ENCODE measurements at places on chromosomes 7 and 10. TPM values are rescaled to one million over a fixed set of nuclear protein-coding genes. Genes with fewer than 3 reads are reported as not detected.

DNA sequence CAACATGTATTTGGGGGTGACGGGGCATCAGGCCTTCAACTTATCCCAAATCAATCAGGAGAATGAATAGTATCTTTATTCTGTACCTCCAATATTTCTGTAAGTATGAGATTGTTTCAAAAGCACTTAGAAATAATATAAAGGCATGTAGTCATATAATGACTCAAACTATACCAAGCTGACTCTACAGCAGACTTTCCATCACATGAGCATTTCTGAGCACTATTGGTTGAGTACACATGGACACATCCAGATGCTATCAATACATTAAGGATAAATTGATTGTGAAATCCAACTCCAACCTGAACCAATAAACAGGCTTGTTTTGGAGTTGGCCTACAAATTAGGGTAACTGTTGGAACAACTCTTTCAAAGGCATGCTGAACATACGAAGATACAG is 229.4 kb downstream of the SFMBT2 start:
- DNase-seq: no peak

- DNase-seq: no peak
Observed at GRCh38 chr7:122790132-122790531, 87.4 kb upstream of the RNF148 start.

DNA sequence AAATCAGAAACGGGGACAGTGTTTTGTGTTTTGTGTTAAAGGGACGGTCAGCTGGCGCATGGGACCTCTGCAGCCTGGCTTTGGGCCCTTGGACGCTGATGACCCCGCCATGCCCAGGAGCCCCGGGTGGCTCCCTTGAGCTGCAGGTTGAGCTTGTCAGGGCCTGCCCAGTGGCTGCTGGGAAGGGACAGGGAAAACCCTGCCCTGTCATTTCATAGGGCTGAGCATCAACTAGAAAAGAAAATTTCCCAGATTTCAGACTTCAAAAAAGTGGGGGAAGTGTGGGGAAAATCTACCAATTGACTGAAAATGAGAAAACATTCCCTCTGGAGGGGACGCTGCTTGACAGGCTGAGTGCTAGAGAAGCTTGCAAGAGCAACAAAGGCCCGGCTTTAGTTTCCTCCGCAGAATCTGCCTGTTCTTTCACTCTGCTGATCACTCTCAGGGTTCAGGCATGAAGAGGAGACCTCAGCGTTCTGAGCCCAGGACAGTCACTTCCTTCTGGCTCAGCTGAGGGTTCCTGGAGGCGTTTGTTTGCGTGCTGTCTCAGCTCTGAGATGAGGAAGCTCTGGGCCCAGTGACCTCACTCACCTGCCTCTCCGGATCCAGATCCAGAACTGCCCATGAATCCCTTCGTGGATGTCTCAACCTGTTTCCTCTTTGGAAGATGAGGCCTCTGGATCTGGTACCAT is 18.6 kb upstream of the DNAJB6 start:
- no peak for DNase-seq

DNA sequence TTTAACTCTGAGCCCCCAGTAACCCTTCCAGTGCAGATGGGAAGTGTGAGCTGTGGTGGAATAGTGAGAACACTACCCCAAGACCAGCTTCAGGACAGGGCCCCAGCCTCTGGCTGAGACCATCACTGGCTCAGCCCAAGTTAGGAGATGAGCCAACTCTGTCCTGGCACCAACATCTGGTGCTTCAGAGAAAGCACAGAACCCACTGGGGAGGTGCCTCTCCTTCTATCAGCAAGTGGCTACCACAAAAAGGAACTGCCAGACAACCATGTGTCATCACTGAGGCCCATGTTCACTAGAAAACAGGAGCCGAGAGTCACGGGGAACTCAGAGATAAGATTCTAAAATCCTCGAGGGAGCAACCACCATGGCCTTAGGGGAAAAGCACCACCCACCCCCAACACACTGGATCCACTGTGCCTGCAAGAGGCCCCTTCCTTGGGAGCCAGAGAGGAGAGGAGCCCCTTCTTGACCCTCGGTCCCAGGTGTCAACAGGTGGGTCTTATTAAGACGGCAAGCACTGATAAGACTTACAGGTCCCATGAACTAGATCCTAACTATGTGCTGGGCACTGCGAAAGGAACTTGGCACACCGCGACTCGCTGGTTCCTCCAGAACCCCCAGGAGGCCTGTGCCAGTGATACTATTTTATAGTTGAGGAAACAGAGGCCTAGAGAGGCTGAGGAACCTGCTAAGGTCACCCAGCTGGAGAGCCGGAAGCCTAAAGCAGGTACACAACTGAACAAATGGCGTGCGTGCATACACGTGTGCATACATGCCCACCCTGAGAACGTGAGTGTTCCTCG is 102.7 kb downstream of the FAM53B start:
- DNase-seq: peak; percentile 26

GRCh38 chr10:104054430-104054829 is 31.2 kb downstream of the COL17A1 start:
- no peak for DNase-seq

DNA sequence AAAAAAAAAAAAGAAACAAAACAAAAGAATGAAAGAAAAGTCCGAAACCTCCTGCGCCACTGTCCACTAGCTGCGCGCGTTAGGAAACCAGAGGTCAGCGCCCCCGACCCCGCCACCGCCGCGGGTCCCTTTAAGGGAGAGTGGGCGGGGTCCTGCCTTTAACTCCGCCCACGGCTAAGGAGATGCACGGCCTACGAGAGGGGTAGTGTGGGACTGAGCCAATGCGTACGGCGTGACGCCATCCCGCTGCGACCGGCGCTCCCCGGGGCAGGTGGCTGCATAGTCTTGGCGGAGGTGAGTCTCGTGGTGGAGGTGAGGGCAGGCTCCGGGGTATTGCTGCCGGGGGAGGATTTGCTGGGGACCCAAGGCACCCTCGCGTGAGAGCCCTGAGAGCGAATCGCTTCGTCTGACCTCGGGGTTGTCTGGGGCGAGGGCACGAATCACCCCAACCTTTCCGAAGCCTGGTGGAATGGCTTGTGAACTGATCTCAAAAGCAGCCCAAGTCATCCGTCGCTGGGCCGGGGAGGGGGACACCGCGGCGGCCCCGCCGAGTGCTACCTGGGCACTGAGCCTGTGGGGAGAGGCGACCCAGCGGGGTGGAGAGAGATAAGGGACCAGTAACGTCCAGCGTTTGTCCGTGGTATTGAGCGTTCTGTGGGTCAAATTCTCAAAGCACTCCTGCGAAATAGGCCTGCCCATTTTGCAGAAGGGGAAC is at the start of gene MRPS17:
Gene MRPS17 (plus strand): TSS at position 241 of the 715 bp plus-strand sequence. CDS start 1,319 bp downstream, outside the sequence.
- DNase-seq: peak; percentile 97

DNA sequence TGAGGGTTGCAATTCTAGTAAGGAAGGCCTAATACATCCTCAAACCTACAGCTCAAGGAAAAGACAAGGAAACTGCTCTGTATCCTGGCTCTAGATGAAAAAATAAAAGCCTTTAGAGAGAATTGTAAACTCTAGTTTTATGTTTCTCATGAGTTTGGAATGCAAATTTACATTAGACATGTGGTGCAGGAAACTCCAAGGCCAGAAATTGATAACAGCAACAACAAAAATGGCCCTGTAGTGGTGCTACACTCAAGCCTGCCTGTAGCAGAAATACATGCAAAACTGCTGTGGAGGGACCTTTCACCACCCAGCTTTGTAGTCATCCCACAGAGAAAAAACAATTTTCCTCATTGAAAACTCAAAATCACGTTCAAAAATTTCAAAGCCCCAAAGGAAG is 546.7 kb upstream of the LRRN3 start:
- no peak for DNase-seq

GRCh38 chr10:31751051-31751737 is 177.4 kb downstream of the ARHGAP12 start:
- no peak for DNase-seq

- DNase-seq: no peak
Observed at GRCh38 chr10:51985336-51985735, 285.9 kb upstream of the CSTF2T start.

DNA sequence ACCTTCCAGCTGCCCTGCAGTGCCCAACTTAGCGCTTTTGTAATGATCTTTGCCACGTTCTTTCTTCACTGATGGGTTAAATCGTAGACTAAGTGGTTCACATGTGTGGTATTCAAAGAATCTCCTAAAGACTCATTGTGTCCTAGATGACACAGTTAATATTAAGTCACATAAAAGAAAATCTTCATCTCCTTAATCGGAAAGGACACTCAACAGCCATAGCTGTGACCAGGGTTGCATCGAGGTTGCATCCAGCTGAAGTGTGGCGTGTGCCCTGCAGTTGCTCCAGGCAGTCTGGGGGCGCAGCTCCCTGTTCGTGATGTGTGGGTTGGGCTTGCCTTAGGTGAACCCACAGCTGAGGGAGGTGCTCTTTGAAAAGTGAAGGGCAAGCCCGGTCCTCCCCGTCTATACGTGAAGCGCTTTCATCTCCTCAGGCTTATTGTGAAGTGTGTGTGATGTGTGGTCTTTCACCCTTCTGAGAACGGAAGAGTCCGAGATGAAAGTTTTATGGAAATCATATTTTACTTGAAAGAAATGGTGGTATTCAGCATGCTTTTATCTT is 122.7 kb downstream of the TRRAP start:
- DNase-seq: no peak

GRCh38 chr7:80960244-80960795 is 41.5 kb upstream of the SEMA3C start:
- DNase-seq: no peak

- no peak for DNase-seq
Observed at GRCh38 chr7:112254156-112254555, 47.7 kb downstream of the ZNF277 start.

GRCh38 chr7:76428868-76429805 is 4.4 kb downstream of the ZP3 start:
- no peak for DNase-seq

GRCh38 chr7:51260516-51260915 is 56.1 kb downstream of the COBL start:
- no peak for DNase-seq

- DNase-seq: no peak
Observed at GRCh38 chr7:33669251-33669670, 236.1 kb upstream of the BMPER start.

ECD gene
- 29.4 TPM for total RNA-seq

- no peak for DNase-seq
Observed at GRCh38 chr10:113687037-113687436, 7.3 kb downstream of the CASP7 start.

GRCh38 chr10:65660006-65660405 is 1265.8 kb upstream of the LRRTM3 start:
- DNase-seq: no peak

DNA sequence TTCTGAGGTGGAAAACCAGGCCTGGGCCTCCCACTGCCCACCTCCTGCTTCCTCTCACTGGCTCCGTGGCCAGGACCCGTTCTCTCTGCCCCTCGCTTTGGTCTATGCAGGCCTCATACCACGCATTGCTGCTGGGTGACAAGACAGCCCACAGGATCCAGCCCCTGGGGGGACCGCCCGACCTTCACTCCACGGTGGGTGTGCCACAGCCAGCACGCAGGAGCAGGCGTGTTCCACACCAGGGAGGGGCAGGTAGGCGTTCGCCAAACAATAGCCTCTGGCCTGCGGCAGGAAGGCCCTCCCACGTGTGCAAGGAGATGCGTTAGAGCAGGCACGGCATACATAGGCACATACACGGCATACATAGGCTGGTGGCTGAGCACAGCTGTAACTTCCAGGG is 233.4 kb downstream of the WDR37 start:
- no peak for DNase-seq

PRLHR gene
- not detected for total RNA-seq

- no peak for DNase-seq
Observed at GRCh38 chr7:88942815-88943501, 147.4 kb upstream of the TEX47 start.

GRCh38 chr7:24965831-24966708 is 13.9 kb downstream of the OSBPL3 start:
- DNase-seq: peak; percentile 5

GRCh38 chr7:140053812-140054539 is 8.8 kb downstream of the PARP12 start:
- no peak for DNase-seq

GRCh38 chr7:2159176-2159520 is 73.6 kb downstream of the MAD1L1 start:
- no peak for DNase-seq

GRCh38 chr10:110815354-110816004 is 56.2 kb upstream of the PDCD4 start:
- no peak for DNase-seq

GRCh38 chr7:152975076-152975475 is 215.5 kb downstream of the ACTR3B start:
- no peak for DNase-seq

- DNase-seq: no peak
Observed at GRCh38 chr7:36682102-36682501, 42.2 kb downstream of the AOAH start.

ELN gene
- not detected for total RNA-seq

GRCh38 chr7:17646253-17646956 is 293.9 kb downstream of the SNX13 start:
- DNase-seq: no peak

DNA sequence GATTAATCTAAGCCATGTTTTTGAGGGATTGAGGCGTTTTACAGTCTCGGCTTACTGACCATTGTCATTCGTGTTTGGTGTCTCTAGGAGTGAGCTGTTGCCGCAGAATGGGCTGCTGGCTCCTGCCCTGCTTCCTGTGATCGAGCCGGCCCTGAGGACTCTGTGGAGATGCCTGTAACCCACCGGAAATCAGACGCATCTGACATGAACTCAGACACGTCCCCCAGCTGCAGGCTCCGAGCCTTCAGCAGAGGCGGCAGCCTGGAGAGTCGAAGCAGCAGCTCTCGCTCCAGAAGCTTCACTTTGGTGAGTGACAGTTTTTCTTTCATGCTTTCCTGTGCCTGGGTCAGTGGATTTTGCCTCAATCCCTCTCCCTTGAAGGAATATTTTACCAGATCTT is 28.8 kb downstream of the PROSER2 start:
- no peak for DNase-seq

GRCh38 chr10:98539578-98539977 is 92.8 kb upstream of the HPS1 start:
- no peak for DNase-seq

GRCh38 chr10:133273534-133274143 is 3.0 kb downstream of the ADAM8 start:
- DNase-seq: no peak

PNLIPRP3 gene
- not detected for total RNA-seq

SLC26A5 gene
- total RNA-seq: not detected

DNA sequence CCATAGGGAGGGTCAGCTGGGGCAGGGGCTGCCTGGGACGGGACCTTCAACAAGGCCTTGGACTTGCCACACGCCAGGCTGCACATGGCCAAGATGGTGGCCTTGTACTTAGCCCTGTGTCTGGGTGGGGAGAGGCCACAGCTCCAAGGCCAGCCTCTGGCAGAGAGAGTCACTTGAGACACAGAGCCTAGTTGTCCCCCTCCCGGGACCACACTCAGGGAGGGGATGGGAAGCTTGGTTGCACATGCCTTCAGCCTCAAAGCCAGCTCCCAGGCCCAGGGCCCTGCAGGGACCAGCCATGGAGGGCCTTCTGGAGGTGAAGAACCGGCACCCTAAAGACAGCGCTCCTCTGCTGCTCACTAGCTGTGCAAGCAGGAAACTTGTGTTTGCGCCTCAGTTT is 16.7 kb downstream of the MMRN2 start:
- no peak for DNase-seq

GRCh38 chr7:83593921-83594475 is 54.9 kb downstream of the SEMA3E start:
- DNase-seq: no peak

GNAI1 gene
- 1.4 TPM for total RNA-seq

Data from T-cell (primary cell).